ENCODE measurements at places on chromosomes 3 and 15.

GRCh38 chr3:63937661-63938651 is 25.8 kb upstream of the SCAANT1 start:
- peak; percentile 33 for DNase-seq

DNA sequence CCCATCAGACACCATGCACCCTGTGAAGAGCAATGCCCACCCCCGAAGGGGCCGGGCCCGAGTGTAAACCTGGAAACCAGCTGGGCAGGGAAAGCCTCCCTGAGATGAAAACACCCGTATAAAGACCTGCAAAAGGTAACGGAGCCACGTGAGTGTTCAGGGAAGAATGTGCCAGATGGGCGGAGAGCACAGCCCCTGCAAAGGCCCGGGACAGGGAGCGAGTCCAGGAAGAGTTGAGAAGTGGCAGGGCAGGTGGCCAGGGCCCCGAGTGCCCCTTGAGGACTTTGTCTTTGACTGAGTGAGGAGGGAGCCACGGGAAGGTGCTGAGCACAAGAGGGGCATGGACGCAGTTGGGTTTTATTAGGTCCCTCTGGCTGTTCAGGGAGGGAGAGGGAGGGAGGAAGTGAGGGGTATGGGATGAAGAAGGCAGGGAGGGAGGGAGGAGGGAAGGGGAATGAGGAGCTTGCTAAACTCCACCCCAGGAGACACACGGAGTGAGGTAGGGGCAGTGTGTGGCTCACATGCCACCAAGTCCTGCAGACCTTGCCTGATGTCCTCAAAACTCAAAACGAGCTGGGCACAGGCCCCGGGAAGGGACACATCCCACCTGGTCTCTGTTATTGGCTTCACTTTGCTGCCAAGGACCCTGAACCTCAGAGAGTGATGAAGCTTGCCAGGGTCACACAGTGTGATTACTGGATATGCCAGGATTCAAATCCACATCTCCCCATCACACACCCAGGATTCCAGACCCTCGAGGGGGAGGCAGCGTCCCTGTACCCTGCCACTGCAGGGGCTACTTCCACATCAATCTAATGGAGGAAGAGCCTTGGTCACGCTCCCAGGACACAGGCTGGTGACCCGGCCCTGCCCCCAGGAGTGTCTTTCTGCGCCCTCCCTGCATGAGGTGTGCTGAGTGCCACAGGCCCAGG is 49.1 kb upstream of the IQSEC1 start:
- DNase-seq = no peak

- DNase-seq = no peak
Observed at GRCh38 chr3:69541711-69542088, 155.8 kb upstream of the FRMD4B start.

DNA sequence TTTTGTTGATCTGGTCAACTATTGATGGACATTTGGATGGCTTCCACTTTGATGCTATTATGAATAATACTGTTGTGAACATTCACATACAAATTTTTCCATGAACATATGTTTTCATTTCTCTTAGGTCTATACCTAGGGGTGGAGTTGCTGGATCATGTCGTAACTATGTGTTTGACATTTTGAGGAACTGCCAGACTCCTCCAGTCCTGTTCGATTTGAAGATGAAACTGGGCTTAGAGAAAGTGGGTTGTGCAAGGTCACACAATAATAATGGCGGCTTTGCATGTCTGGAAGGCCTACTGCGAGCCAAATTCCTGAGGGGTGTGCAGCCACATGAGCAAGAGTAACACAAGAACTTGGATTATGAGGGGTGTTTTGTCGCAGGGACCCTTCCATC is 2.6 kb downstream of the TSEN2 start:
- no peak for DNase-seq

- no peak for DNase-seq
Observed at GRCh38 chr3:56288258-56288657, 180.0 kb downstream of the ERC2 start.

GRCh38 chr3:38165722-38166387 is 518 bp downstream of the OXSR1 start:
- no peak for DNase-seq

DNA sequence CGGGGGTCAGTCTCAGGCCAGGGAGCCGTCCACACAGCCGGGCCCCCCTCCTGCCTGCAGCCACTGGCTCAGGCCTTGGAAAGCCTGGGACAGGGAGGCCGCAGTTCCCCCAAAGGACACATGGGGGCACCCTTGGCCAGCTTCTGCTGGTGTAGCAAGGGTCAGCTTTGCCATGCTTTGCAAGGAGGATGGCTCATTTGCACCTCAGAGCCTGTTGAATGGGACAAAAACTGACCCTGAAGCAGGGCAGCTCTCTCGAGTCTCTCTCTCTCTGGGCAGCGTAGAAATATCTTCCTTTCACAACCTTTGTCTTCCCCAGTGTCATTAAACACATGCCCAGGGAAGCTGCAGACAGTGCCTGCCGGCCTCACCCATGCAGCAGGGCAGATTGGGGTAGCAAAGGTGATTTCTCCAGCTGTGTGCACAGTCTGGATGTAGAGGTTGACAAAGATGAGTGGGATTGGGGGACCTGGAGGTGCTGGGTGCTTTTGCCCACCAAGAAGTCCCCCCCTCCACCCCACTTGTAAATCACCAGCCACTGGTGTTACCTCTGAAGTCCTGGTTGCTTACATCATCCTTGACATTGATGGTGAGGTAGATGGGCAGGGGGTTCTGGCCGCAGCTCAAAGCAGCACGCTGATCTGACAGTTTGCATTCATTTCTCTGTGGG is 17.4 kb upstream of the EHD4 start:
- DNase-seq = peak; percentile 83

GRCh38 chr3:120853416-120853815 is 54.6 kb upstream of the STXBP5L start:
- DNase-seq = no peak

- no peak for DNase-seq
Observed at GRCh38 chr3:27500986-27501385, 16.8 kb upstream of the SLC4A7 start.

- DNase-seq = no peak
Observed at GRCh38 chr3:192170659-192171058, 556.7 kb downstream of the FGF12 start.

DNA sequence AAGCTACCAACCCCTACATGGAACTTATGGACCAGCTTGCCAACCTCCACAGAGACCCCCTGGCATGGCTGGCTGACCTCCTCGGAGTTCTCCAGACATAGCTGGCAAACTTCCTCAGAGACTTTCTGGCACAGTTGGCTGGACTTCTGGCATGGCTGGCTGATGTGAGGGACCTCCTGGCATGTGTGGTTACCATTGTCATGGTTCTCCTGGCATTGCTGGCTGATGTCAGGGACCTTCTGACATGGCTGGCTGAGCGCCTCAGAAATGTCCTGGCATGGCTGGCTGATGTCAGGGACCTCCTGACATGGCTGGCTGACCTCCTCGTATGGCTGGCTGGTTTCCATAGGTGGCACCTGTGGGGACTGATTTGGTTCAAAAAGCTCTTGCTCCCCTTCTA is 17.5 kb downstream of the MAP1A start:
- DNase-seq = no peak

GRCh38 chr15:88707771-88708654 is 69.2 kb downstream of the ISG20 start:
- DNase-seq = no peak

DNA sequence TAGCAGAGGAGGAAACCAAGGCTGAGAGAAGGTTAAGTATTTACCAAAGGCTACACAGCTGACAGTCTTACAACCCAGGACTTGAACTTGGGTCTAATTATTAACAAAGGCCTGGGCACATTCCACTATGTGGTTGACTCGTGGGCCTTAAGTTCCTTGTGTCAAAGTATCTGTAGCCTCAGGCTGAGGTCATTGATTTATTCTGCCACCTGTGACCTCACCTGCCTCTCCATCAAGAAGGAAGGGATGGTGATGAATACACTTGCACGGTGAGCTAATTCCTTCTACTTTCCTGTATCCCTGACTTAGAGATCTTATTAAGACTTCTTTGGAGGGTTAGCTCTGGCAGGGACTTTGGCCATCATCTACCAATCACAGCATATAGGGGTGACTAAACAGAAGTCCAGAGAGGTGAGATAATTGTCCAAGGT is 19.9 kb upstream of the LRRC58 start:
- no peak for DNase-seq

DNA sequence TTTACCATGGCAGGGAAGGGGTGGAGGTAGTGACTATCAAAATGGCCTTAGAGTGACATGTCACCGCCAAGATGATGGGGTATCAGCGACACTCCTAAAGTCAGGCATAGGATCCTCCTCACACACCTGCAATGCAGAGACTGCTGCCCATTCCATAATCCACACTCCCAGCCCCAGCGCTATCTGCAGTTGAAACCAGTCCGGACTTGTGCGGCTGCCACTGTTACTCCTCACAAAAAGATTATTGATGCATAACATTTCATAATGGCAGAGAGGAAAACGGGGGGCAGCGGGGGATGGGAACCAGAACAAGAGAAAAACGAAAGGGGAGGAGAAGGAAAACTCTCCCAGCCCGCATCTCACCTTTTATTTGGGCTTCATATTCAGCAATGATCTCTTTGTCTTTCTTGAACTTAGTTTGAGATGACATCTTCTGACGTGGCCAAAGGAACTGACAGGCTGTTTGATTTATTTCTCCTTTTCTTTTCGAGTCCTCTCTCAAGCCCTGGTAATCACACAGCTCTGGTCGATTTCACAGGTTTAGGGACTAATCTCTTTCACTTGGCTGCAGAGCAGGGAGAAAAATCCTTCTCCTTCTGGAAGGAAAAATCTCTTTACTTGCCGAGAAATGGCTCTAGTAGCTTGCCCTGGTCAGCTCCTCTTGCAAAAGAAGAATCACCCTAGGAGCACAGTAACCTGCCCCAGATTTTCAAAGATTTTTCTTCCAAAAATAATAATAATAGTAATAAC is 749 bp downstream of the SRGAP3 start:
- DNase-seq = no peak

GRCh38 chr3:15860014-15860934 is 62.5 kb upstream of the ANKRD28 start:
- DNase-seq = no peak

- peak; percentile 84 for DNase-seq
Observed at GRCh38 chr3:69306239-69307185, 79.4 kb downstream of the FRMD4B start.

GRCh38 chr15:88684345-88684744 is 45.5 kb downstream of the ISG20 start:
- no peak for DNase-seq

- no peak for DNase-seq
Observed at GRCh38 chr15:55546718-55547117, 38.7 kb upstream of the DNAAF4 start.

DNA sequence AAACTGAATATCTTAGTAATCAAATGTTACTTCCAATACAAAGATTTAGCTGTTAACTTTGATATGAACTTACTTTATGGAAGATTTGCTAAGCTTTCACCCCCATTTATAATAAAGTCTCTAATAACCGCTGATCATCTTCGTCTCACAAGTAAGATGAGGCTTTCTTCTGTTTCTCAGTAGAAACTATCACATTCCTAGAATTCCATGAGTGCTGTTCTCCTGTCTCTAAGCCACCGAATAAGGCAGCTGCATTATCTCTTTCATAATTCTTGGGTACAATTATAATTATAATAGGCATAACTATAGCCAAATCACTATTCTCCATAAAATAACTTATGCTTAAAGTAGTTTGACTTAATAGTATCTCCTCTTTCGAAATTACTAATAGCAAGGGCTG is 18.3 kb upstream of the SETMAR start:
- DNase-seq = no peak

- DNase-seq = no peak
Observed at GRCh38 chr15:80554560-80554959, 140.6 kb upstream of the ABHD17C start.

DNA sequence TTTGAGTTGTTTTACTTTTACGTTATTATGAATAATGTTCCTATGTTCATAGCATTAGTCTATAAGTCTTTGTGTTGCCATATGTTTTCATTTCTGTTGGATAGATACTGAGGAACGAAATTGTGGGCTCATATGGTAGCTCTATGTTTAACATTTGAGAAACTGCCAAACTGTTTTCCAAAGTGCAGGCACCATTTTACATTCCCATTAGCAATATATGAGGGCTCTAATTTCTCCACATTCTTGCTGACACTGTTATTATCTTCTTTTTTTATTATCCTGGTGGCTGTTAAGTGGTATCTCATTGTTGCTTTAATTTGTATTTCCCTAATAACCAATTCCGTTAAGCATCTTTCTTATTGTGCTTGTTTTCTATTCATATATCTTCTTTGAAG is 1.8 kb upstream of the PIK3R4 start:
- no peak for DNase-seq

- peak; percentile 44 for DNase-seq
Observed at GRCh38 chr3:152255290-152255689, 13.4 kb upstream of the MBNL1 start.

DNA sequence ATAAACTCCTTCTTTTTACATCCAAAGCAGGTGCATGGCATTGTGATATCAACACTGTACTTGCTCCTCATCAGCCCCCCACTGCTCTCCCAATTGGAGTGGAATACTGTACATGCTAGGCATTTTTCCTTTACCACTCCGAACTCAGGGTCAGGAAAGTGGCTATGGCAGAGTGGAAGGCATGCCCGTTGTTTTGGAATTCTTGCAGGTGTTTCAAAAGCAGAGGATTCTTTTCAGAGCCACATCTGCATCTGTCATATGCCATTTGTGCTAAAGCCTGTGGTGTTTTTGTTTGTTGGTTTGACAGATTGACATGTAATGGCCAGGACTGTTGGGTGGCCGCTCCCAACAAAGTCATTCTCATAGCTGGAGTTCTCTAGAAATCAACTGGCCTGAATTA is 41.7 kb downstream of the SOX2 start:
- no peak for DNase-seq

DNA sequence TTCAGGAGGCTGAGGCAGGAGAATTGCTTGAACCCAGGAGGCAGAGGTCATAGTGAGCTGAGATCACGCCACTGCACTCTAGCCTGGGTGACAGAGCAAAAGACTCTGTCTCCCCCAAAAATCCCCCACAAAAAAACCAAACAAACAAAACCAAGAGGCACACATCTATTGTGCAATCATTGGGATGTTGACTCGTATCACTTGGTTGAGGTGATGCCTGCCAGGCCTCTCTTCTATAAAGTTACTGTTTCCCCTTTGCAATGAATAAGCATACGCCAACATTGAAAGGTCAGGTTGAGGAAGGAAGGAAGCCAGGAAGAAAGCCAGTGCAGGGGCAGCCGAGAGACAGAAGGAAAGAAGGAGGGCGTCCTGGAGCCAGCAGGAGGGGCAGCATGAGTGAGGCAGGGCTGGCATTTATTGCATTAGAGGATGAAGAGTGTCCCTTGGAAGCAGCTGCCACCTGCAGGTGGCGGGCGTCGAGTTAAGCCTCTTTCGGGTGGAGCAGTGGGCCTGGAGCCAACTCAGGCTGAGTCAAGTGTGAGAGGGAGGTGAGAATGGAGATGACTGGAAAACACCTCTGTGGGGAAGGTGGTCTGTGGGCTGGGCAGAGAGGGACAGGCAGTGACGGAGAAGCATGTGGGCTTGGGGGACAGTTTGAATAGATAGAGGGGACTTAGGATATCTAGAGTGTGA is 8.3 kb upstream of the CSPG4 start:
- peak; percentile 12 for DNase-seq

GRCh38 chr15:69478259-69478781 is 25.7 kb downstream of the RPLP1 start:
- peak; percentile 45 for DNase-seq

All from CD4-positive, alpha-beta T cell treated with Interleukin-2 at 100 ng/mL for 4 hours (primary cell).